ENCODE measurements at places on chromosomes 6 and 20.
A peak's percentile ranks its signal among the peaks of the same experiment; 100 is the strongest.

- DNase-seq: no peak
Observed at GRCh38 chr6:83824831-83825230, 28.3 kb upstream of the RIPPLY2 start.

DNA sequence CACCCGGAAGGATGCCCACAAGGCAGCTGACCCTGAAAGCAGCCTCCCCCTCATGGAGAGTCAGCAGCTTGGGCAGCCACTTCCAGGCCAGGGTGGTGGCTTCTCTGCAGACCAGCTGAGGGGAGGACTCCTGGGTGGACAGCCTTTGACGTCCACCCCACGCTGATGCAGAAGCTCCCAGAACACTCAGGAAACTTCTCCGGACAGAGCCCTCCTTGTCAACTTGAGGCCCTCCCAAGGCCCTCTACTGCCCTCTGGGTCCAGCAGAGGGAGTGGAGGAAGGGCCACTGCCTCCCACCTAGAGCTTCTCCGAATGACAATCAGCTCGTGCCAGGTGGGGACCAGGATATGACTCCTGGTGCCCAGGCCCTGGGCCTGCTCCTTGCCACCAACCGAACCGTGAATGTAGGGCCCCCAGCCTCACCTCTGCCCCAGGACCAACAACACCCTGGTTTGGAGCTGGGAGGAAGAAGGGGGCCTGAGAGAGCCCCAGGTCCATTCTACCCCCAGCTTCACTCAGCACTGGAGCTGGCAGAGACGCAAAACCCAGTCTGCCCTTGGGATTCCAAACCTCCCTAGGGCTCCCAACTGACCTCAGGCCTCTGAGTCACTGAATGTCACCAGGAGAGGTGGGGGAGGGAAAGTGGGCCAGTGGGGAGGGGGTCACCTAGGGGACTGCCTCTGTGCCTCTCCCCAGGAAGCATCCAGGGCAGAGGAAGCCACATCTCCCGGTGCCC, 10.9 kb upstream of the SLC22A7 start:
- no peak for DNase-seq

GRCh38 chr6:34249469-34250261, 859 bp upstream of the SMIM29 start:
- DNase-seq: no peak

GRCh38 chr6:167974640-167975344, 22.7 kb upstream of the KIF25 start:
- no peak for DNase-seq

DNA sequence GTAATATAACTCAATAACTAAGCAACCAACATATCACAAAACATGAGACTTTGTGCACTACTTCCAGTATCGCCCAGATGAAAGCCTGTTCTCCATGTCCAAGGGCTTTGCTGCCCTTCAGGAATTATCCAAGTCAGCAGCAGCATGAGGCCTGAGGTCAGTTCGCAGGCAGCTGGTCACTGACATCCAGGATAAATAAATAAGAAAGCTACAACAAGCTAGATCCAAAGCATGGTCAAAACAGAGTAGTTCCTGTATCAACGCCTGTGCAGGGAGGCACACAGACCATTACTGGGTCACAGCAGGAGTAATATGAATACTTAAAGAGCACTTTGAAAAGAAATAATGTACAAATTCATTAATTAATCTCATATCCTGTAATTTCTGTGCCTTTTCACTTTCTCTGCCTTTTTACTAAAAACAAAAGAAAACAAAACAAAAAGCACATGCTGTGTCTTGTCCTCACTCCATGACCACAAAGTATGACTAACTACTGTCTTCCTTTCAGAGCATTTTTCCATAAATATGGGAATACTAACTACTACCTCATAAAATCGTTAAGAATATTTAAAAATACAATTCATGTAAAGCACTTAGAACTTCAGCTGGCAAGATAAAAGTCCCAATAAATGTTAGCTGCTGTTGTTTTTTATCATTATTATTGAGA, 374.9 kb upstream of the IRAK1BP1 start:
- no peak for DNase-seq

- no peak for DNase-seq
Observed at GRCh38 chr6:162857326-162857725, 129.6 kb downstream of the PACRG start.

DNA sequence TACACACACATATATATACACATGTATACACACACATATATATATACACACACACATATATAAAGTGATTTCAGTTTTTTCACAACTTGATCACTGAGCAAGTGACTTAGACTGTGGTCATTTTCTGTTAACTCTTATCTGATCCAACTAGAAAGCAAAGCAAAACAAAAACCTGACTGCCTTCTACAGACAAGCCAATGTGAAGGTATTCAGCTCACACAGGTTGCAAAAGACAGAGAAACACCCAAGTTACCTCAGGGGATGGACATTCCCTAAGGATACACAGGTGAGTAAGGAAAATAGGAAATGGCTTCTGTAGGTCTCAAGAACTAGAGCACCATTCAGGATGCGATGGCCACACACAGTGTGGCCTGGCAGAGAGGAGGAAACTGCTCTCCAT, 58.4 kb upstream of the IER3 start:
- DNase-seq: no peak

GRCh38 chr20:2521369-2522305, 12.9 kb upstream of the ZNF343 start:
- DNase-seq: peak; percentile 58

DNA sequence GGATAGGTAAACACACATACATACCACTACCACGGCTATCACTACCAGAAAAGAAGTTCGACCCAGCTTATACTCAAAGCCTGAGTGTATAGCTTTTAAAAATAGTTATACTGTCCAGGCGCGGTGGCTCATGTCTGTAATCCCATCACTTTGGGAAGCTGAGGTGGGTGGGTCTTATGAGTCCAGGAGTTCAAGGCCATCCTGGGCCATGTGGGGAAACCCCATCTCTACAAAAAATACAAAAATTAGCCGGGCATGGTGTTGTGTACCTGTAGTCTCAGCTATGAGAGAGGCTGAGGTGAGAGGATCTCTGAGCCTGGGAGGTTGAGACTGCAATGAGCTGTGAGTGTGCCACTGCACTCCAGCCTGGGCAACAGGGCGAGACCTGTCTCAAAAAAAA, 32.9 kb downstream of the NKX2-4 start:
- DNase-seq: no peak
